Fibroblast of mammary gland (primary cell): ENCODE measurements at places on chromosomes 2 and 18.

GRCh38 chr2:45804987-45805755, 153.7 kb downstream of the PRKCE start:
- DNase-seq, result no peak

- no peak for DNase-seq
Observed at GRCh38 chr2:60324536-60324935, 228.9 kb downstream of the BCL11A start.

GRCh38 chr18:47747260-47747795, 183.1 kb downstream of the SMAD2 start:
- no peak for DNase-seq

DNA sequence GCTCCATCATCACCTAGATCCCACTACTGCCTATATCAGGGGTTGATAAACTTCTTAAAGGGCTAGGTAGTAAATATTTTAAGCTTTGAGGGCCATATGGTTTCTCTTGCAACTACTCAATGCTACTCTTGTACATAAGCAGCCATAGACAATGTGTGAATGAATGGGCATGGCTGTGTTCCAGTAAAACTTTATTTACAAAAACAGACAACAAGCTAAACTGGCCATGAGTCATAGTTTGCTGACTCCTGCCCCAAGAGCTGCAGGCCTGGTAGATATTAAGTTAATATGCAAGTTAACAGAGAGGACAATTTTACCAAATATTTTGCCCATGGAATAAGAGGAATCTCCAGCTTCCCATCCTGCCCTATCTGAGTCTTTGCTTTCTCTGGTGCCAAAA, 29.8 kb upstream of the MYO3B start:
- DNase-seq, result peak; percentile 57

- peak; percentile 81 for DNase-seq
Observed at GRCh38 chr18:9673296-9674251, 34.5 kb upstream of the RAB31 start.

DNA sequence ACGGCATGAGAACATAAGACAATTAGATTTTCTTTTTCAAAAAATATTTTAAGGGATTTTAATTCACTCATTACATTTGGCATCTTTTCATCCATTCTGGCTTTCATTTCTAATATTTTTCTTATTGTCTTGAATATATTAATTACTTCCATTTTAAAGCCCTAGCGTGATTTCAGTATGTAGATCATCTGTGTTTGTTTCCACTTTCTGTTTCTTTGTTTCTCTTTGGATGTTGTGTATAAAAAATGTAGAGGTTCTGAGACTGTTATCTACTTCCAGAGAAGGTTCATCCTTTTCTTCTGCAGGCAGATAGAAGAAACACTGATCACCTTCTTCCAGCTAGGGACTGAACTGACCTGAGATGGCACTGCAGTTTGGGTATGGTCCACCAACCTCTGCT, 664.4 kb upstream of the SLC39A10 start:
- no peak for DNase-seq

DNA sequence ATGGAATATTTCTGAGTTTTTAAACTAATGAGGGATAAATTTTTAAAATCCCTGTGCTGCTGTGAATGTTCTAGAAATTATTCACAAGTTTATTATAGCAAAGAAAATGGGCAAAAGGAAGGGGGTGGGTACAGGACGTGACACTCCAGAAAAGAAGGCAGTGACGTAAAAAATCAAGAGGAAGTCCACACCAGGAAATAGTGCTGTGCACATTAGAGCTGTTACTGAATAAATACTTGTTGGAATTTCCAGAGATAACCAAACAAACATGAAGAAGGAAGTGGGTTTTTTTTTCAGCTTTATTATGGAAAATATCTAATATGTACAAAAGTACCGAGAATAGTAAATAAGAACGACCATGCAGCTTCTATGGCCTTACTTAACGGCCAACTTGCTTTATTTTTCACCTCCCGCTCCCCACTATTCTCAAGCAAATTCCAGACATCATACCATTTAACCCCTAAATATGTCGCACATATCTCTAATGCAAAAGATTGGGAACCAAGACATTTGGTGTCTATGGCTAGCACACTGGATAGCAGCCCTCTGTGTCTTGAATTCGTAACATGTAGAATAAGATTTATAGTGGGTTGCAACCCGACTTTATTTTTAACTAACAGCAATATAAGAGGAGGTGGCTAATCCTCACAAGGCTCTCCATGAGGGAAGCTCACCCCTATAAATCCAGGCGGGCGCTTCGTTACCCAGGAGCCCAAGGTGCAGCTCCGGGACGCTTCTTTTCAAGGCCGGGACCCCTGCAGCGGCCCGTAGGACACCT, 580 bp upstream of the NDUFV2 start:
- DNase-seq, result peak; percentile 72

DNA sequence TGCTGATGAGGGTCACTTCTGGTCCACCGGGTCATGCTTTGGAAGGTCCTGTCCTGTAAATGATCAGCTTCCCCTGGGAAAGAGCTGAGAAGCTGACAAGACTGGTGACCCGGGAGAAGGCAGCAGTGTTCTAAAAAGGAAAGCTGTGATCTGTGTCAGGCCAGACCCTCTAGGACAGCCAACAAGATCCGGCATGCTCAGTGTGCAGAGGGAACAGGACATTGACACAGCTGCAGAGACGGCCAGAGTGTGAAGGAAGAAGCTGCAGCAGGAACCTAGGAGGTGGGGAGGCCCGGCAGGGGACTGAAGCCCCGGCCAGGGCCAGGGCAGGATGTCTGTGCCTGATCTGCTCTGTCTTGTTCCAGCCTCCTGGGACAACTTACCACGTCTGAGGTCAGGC, 372.7 kb upstream of the ID2 start:
- DNase-seq, result no peak

DNA sequence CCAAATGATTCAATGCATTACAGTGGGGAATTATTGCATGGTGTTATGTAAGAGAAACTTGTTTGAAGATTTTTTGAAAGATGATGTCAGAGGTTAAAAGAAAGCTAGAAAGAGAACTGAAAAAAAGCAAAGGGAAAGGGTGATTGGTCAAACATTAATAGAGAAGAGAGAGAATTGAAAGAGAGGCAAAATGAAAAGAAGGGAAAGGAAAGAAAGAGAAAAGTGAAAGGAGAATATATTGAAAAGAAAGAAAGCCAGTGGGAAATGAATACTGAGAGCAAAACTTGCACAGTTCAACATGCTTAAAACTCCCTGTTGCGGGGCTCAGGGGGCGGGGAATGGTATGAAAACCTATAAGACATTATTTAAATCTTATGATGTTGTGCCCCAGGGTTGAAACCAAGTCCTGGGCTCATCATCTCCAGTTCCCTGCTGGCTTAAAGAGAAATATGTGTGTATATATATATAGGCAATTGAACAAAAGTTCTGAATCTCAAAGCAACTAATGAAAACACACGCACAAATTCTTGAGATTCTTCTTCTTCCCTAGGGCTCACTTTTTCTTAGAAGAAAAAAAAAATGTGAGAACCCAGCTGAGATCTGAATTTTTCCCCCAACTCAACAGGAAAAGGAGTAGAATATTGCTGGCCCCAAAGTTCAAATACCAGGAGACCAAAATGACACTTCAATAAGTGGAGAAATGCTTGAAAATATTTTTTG, 2045.9 kb upstream of the CELF4 start:
- no peak for DNase-seq

GRCh38 chr2:183927406-183928325, 670.7 kb upstream of the ZNF804A start:
- DNase-seq, result peak; percentile 80

GRCh38 chr2:231191896-231192872, 6.2 kb upstream of the ARMC9 start:
- DNase-seq, result peak; percentile 91

DNA sequence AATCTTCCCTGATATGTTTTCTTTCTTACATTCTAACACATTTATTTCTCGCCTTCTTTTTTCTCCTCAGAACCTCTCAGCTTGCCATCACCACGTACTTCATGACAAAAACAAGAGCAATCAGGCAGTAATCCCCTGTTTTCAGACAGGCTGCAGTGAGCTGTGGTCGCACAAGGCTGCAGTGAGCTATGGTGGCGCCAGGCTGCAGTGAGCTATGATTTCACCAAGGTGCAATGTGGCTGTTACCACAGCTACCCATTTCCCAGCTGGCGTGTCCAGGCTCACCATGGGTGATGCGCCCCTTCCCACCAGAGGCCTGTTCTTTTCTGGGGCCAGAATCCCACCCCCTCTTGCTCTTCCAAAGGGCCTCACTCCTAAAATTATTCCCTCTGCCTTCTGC, 25.8 kb downstream of the TCF23 start:
- DNase-seq, result no peak

DNA sequence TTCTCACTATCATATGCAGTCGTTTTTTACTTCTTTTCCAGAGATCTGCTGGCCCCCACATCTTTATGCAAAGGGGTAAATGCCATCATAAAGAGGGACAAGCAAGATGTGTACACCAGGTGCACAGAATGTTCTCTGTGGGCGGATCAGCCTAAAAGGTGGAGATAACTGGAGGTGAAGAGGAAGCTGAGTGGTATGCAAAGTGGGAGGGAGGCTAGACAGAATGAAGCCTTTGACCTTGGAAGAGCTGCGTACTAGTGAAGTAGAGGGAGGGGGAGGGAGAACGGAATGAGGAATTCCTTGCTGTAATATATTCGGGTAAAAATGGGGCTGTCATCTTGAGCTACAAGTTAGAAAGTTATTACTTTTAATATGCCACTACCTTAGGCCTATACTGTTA, 287.5 kb upstream of the VRK2 start:
- DNase-seq, result no peak

DNA sequence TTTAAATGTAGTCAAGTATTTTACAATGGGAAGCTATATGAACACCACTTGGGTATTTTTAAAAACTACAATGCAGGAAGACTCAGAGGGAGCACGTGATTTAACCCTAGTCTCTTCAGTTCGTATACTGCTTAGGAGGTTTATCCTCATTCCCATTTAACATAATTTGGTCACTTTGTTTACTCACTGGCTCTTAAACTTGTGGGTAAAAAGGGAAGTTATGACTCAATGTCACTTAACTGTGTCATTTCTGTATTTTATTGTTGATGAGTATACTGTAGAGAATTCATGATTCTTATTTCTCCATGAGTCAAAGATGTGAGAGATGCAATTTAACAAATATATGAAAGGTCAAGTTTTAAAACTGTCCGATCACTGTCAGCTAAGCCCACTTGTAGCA, 48.2 kb downstream of the SLC66A3 start:
- DNase-seq, result peak; percentile 79

DNA sequence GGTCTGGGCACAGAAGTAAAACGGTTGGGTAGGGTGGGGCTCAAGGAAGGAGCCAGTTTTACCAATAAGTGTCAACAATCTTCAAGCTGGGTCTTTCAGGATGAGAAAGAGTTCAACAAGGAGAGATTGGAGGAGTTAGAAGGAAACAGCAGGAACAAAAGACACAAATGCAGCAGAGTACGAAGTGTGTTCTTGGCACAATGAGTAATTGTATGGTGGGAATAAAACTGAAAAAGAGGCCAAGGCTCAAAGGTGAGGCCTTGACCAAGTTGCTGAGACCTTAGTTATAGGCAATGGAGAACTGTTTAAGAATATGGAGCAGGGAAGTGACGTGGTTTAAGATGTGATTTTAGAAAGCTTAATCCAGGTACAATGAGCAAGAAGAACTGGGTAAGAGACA, 230.3 kb downstream of the PDE11A start:
- no peak for DNase-seq

DNA sequence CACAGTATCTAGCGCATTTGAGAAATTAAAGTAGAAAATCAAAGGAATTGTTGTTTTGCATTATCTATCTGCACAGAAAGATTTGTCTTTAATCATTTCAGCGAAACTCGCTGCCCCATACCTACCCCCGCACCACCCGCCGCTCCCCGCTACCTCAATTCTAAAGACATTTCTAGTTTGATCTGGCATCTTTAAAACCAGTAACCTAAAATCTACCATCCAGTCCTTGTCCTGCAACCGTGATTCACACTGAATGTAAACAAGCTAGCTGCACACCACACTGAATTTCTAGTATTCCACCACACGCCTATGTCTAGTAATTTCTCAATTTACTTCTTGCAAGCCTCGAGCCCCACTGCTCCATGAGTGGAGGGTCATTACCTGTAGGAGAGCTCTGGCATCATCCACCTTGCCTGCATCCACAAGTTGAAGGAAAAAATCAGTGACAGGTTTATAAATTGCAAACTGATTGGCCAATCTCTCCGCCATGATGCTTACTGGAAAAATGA, 60.1 kb downstream of the ABCG8 start:
- no peak for DNase-seq

- DNase-seq, result peak; percentile 93
Observed at GRCh38 chr2:223586261-223586660, 15.9 kb downstream of the SCG2 start.

DNA sequence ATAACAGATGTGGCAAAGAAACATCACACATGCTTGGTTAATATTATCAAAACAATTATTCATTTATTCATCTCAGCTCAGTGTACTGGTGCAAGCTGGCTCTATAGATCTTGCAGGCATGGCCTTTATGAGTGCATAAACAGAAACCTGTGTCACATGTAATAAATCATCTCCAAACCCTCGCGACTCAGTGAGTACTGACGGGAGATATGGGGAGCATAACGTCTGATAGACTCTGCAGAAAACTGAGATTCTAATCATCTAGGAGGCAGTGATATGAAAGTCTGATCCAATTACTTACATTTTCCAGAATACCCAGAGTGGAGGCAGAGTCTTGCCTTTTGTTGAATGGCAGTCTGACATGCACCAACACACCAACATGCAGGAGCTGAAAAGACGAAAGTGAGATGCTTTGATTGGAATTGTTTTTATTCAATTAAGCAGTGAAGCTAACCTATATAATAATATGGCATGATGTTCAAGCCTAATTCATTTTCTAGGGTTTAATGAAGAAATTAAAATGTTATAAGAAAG, 416.8 kb downstream of the RNF144A start:
- DNase-seq, result no peak

- DNase-seq, result no peak
Observed at GRCh38 chr2:191614759-191615158, 63.2 kb upstream of the NABP1 start.

DNA sequence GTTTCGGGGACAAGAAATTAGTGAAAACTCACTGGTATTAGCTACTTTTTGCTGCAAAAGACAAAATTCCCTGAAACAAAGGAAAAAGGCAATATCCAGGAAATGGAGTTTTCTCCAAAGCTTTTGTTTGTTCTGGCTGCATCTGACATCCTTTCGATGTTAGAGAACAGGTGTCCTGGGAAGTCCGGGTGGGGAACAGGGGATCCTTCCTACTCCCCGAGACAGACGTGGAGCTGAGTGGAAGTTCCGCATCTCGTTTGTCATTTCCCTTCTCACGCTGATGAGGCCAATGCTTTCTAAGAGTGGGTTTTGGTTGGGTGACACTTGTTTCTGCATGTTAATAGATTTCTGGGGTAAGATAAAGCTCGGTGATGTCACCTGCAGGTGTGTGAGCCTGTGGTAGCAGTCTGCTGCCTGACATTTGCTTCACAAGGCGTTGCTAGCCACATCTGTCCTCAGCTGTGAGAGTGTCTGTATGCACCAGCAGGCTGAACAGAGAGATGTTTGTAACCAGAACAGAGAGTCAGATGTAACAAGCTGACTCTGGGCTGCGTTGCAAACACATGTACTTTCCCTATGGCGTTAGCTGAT, 125.9 kb downstream of the ACOXL start:
- no peak for DNase-seq
